ENCODE measurements at places on chromosomes 4 and X.

- DNase-seq: no peak
Measured at GRCh38 chr4:107068116-107068515, 32.0 kb upstream of the DKK2 start.

DNA sequence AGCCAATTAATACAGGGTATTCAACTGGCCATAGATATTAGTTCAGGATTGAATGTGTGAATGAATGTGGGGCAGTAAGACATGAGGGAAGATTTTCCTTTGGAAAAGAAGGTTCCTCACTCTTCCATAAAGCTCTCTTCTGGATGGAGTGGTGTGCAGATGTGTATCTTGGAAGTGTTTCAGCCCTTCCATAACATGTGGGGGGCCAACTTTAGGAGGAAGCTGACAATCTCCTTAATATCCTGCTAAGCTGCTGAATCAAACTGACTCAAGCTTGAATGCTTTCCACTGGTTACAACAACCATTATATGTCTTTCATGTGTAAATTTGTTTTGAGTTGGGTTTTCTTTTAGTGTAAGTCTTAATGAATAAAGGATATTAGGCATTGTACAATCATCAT lies 40.3 kb downstream of the FANCB start:
- DNase-seq: no peak

DNA sequence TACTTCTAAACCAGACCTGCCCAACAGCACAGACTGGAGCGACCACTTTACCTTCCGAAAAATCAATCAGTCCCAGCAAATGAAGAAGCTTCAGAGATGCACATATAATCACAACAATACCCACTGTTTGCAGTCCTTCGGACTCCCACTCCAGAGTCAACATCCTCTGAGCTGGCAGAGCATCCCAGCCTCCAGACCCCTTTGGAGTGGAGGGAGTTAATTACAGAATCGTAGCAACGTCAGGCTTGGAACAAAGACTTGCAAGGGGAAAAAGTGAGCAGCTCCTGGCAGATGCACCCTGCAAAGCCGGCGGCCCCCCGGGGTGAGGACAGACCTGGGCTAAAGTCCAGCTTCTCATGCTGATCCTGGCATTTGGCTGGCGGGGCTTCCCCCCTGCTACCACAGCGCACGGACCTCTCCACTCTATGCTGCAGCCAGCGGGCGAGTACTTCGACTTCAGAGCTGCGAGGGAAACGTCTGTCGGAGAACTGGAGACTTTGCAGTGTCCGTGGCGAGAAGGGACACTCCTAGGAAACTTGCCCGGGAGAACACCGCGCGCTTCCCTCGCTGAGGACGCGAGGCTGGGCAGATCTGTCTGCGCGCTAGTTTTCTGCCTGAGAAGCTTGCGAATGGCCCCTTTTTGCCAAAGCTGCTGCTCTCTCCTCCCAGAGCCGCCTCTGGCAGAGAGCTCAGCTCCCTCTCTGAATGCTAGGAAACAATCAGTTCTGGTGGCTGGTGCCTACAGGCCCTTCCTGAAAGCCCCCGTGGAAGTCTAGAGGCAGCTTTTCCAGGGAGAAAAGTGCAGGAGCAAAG lies 283.7 kb downstream of the PACRGL start:
- no peak for DNase-seq

DNA sequence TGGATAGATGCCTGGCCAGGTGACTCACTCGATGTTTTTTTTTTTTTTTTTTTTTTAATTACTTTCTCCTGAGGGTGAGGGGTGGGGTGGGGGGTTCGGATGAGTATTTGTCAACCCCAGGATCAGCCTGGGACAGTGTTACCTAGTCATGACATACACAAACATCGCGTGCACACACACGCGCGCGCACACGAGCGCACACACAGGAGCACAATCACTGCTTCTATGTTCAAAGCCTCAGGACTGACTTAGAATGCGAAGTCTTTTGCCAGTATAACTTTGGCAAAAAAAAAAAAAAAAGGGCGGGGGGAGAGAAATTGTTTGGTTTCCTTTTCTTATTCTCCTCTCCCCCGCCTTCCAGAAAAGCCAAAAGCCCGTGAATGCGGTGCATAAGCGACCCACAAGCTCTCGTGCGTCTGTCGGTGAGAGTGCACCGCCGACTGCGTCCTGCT lies 115.0 kb upstream of the TEX13C start:
- DNase-seq: no peak

DNA sequence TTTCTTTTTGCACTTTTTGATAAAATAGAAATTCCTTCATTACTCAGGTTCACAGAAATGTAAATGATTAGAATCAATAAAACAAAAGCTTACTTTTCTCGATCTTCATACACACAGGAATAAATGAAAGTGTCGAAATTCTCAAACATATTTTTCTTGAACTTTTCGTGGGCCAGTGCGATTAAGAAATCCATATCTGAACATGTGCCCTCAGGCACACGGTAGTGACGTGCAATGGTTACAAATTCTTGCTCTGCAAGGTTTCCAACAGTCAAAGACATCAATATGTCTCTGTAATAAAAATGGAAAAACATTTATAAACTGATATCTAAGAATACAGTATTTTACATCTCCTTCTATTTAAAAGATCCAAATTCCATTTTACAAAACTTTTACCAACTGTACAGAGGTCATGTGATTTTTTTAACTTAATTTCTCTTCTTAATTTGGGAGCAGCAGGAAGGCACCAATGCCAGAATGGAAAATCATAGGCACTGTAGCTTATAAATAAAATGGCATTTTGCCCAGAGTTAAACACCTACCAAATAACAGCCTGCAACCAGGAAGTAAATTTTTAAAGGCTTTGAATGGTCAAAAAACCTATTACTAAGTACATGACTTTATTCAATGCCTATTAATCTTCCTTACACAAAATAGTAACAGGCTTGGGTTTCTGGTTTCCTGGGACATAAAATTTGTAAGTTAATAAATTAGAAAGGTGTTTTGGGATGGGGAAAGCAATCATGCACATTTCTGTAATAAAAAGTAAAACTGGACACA lies 165.0 kb downstream of the EFHC2 start:
- no peak for DNase-seq

DNA sequence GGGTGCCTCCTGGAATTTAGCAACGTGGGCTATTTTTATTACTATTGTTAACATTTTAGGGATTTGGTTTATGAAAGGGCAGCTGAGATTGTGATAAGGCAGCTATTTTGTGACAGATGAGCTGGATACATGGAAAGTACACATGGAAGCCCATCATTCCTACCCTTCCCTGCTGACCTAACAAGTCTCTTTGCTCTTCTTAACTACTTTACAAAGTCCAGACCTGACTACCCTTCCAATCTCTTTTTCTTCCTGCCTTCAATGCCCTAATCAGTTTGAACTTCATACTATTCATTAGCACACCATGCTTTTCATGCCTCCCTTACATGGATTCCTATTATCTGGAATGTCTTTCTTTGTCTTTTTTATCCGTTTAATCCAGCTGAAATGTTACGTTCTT lies 9.4 kb upstream of the AFP start:
- no peak for DNase-seq

GRCh38 chr4:25535701-25536473 lies 119.8 kb upstream of the SLC34A2 start:
- peak; percentile 55 for DNase-seq

DNA sequence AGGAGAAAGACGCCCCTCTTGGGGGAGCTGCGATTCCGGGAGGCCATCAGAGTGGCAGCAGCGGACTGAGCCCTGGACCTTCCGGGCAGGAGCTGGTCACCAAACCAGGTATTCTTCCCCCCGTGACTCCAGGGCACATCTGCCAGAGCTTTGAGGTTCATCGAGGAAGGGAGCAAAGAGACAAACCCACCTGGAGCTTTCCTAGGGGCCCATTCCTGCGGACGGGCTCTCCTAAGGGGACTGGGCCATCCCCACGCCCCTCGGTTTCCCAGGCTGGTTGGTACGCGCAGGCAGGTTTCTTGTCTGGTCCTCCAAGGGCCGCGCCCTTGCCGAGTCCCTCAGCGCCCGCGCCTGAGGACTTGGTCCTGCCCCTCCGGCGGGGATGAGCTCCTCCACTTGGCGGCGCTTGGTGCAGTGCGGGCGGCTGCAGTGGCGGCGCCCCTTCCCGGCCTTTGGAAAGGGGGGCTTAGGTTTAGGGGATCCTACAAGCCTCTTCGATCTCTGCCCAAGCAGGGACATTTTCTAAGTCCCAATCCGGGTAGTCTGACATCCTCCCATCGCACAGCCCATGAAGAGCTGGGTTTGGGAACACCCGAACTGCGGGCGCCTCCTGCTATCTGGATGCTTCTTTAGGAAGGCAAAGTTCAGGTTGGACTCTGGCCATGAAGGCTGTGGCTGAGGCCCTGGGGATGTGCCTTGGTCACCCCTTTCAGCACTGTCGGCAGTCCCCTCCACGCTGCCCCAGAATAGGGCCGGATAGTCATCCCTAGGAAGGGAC lies 538 bp downstream of the STBD1 start:
- DNase-seq: peak; percentile 32

- DNase-seq: no peak
Measured at GRCh38 chr4:178205826-178206225, 763.6 kb upstream of the AGA start.

DNA sequence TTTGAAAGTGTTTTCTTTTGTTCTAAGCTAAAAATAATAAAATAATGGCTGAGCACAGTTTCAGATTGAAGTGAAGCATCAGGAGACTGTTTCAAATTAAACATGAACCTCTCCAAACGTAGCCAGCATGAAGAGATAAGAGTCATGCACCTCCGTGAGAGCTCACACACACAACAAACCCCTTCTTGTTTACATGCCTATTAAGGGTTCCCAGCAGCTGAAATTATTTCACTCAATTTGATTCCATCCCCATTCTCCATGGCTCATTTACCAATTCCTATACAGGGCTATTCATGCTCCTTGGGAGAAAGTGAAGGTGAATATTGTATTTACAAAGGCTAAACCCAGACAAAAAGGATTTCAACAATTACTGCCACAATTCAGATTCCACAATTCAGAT lies 954.1 kb upstream of the INTU start:
- no peak for DNase-seq

DNA sequence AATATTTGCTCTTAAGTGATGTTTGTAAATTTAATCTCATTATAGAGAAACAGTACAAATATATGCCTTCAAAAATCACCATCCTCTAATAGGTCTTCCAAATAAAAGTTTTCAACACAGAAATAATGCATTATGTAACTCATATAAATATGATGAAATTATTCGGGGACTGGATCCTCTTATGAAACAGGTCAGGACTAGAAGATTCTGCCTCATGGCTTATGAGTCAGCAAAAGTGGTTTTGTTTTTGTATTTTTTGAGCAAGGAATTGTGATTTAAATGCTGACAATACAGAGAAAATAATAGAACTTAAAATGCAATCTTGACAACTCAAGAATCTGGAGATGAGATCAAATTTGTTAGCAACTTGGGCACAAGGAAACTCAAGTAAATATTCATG lies 179.7 kb upstream of the NDP start:
- DNase-seq: no peak

GRCh38 chr4:140249351-140249750 lies 95.4 kb upstream of the MAML3 start:
- DNase-seq: no peak

- DNase-seq: no peak
Measured at GRCh38 chr4:80787306-80787705, 243.2 kb upstream of the BMP3 start.

GRCh38 chr4:80710748-80711451 lies 319.6 kb upstream of the BMP3 start:
- no peak for DNase-seq

DNA sequence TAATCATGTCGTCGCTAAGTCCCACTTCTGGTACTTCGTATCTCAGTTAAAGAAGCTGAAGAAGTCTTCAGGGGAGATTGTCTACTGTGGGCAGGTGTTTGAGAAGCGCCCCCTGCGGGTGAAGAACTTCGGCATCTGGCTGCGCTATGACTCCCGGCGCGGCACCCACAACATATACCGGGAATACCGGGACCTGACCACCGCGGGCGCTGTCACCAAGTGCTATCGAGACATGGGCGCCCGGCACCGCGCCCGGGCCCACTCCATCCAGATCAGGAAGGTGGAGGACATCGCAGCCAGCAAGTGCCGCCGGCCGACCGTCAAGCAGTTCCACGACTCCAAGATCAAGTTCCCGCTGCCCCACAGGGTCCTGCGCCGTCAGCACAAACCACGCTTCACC lies 11.3 kb downstream of the PNCK start:
- DNase-seq: no peak

GRCh38 chr4:80931631-80932081 lies 98.9 kb upstream of the BMP3 start:
- no peak for DNase-seq

Measured in HuH-7 (cell line).